AG10803 (cell line): ENCODE measurements at places on chromosomes 3 and 15.

DNA sequence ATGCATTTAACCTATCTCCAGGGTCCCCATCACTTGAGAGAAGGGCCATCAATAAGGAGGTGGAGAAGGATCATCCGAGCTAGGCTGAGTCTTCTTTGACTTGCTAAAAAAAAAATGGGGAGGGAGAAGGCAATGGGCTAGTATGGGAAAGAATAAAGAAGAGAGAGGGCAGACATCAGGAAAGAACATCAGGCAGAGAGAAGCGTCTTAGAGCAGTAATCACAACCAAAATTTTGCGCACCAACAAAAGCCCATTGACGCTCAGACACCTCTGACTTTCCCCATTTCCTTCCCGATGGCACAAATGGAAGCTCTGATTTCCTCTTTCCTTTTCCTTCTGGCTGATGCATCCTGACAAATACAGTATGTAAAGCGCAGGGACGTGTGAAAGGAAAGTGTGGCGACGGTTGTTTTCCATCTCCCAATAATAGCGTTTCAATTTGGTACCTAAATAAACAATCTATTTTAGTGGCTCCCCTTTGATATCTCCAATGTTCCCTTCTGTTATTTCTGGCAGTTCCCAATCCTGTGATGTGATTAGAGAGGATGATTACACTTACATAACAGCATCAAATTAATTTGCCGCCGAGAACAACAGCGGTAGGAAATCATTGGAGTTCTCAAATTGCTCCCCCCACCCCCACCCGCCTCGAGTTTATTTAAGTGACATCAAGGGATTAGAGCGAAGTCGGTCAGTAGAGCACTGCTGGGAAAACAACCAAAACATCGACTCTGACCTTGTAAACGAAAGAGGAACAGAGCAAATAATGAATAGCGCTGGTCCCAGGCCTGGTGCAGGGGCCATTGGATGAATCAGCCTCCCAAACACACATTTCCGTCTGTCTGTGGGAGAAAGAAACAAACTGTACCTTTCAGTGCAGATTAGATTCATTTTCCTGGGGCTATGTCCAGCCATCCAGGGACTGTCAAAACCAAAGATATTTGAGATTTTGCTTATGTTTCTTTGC, 273.3 kb upstream of the ICE2 start:
- DNase-seq, result no peak

DNA sequence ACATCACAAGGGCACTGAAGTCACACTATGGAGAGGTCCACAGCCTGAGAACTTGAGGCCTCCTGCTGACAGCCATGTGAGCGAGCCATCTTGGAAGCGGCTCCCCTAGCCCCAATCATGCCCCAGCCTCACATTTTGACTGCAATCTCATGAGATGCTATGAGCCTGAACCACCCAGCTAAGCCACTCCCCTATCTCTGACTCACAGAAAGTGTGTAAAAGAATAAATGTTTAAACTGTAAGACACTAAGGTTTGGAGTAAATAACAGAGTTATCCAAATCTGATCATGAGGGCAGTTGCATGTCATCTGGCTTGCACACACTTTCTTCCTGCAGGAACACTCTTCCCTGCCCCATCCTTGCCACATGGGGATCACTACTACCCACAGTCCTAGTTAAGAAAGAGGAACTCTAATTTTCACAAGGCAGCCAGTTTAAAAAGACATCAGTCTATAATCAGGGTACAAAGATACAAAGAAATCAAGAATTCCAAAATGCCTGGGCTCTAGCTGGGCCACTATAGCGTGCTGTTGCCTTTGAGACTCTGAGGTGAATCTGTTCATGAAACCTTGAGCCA, 494.2 kb downstream of the FOXP1 start:
- DNase-seq, result no peak

- DNase-seq, result no peak
These were observed 397.7 kb downstream of the GAP43 start for GRCh38 chr3:116020989-116021388.

- DNase-seq, result peak; percentile 63
These were observed 425.8 kb downstream of the ERC2 start for GRCh38 chr3:56042326-56042951.

DNA sequence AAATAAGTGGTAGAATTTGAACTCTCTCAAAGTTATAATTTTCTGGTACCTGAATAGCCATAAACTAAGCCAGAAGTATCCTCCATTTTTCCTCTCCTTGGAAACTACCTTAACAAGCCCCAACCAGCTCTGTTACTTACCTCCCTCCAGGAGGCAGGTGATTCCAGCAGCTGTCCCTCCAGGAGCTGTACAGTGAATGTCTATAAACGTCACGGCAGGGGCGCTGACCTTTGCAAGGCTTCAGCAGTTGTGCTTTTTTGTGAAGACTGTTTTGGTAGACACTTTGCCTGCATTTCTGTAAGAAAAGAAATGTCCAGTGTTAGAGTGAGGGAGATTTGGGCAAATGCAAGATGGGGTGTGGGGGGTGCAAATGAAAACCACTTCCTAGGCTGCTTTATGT, 67.2 kb downstream of the LEO1 start:
- DNase-seq, result no peak

GRCh38 chr3:52324676-52325075, 8.6 kb downstream of the DNAH1 start:
- no peak for DNase-seq

GRCh38 chr3:172520301-172520831, 2.9 kb downstream of the TNFSF10 start:
- DNase-seq, result peak; percentile 93

- DNase-seq, result peak; percentile 23
These were observed 717 bp downstream of the PXK start for GRCh38 chr3:58333206-58334012.
